NCI-H1105 (cell line): ENCODE measurements at places on chromosomes 11 and 22.

DNA sequence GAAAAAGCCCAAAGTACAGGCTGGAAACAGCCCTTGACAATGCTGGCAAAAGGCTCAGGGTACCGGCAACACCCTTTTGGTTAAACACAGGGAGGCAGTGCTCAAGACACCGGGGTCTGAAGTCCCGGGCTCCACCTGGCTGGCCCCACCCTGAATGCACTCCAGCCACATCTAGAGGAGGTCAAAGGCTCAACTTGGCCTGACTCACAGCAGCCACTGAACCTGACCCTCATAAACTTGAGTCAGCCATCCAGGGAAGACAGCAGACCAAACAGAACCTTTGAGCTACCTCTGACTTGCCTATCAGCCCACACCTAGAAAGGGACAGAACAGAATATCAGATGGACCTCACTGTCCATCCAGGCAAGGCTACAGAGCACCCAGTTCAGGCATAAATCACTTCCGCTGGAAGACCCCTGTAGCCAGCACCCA lies 3.8 kb downstream of the CFL1 start:
- DNase-seq = no peak

DNA sequence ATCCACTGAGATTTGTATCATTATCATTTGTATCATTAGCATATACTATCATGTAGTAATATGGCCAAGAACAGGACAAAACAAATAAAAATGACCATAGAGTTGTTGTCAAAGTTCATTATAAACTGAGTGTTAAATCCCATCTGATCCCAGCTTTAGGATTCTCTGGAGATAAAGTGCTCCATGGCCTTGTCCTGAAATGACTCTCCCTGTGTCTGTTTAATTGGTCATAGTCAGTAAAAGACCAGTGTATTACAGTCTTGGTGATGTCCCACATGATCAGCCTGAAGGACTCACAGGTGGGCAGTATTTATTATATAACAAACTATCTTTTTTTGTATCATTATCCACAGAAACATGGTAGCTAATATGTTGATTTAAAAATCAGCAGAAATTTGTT lies 361.6 kb downstream of the TMEM135 start:
- no peak for DNase-seq

DNA sequence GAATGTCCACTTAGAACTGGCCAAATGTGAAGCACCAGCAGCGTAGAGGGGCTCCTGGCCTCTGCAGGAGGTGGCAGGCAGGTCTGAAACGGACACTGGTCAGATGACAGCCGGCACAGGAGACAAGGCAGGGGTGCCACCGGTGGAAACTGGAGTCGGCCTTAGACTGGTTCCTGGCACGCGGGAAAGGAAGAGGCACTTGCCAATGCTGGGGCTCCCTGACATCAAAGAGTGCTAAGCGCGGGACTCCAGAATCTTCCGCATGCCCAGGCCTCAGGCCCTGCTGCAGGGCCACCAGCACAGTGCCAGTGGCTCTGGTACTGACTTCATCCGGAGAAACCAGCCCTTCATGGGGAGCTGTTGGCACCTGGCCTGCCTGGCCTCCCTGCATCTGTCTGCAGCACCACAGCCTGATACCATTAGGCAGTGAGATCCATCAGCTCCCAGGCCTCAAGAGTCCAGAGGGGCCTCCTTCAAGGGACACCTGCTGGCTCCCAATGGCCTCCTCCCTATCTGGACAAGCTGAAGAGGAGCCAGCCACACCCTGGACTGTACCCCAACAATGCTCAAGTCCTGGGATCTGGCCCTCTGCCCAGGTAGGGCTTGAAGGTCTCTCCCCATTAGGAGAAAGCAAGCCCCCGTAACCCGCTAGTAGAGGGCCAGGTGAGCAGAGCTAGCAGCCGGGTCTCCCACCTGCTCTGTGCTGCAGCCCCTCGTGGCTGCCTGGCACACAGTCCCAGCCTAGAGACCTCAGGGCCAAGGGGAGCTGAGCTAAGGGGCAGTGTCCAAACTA lies 29.7 kb upstream of the GNB1L start:
- DNase-seq = no peak

DNA sequence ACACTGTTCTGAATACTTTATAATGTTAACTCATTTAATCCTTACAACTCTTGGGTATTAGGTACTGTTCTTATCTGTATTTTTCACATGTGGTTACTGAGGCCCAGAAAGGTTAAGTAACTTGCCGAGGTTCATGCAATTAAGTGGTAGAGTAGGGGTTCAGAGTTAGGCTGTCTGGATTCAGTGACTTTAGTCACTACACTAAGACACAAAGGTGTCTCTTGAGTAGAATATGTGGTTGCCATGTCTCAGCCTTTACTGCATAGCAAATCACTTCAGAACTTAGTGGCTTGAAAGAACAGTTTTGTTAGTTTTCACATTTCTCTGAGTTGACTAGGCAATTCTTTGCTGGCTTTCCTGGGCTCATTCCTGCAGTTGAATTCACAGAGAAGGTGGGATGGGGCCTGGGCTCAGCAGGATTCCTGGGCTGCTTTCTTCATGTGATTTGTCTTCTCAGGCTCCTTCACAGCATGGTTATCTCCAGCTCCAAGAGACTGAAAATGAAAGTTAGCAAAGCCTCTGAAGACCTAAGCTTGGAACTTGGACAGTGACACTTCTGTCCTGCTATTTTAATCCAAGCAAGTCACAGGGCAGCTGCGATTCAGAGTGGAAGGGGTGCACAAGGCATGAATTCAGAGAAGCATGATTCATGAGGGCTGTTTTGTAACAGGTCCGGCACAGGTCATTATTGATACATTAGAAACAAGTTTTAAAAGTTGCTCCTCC lies 68.3 kb downstream of the SPECC1L start:
- no peak for DNase-seq

- no peak for DNase-seq
Observed at GRCh38 chr11:13111813-13112130, 102.7 kb downstream of the RASSF10 start.

DNA sequence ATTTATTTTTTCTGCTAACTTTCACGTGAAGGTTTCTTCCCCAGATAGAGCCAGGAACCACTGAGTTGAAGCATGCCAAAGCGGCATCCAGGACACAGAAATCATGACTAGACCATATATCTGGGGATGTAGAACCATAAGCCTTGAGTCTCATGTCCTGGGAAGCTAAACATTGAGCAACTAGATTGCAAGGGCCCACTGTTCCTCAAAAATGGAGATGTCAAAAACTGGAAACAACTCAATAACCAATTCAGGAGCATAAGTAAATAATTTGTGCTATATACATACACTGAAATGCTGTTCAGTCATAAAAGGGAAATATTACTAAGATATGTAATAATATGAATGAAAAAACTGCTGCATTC lies 29.0 kb upstream of the CARD16 start:
- no peak for DNase-seq

DNA sequence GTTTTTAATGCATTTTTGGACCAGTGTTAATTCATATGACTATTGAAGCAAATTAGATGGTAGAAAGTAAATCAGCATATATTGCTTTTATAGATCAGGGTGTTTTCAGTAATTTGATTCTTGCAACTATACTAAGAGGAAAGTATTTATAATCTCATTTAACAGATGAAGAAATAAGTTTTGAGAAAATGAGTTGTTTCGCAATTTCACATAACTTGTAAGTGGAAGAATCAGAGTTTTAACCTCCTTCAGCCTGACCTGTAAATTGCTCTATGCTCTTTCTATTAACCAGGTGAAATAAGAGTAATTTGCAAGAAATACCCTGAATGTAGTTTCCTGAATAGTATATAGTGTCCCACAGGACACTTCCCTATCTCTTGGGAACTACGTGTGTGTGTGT lies 1106.8 kb upstream of the RAG2 start:
- DNase-seq = no peak

GRCh38 chr22:45997077-45997776 lies 20.3 kb upstream of the WNT7B start:
- peak; percentile 45 for DNase-seq

DNA sequence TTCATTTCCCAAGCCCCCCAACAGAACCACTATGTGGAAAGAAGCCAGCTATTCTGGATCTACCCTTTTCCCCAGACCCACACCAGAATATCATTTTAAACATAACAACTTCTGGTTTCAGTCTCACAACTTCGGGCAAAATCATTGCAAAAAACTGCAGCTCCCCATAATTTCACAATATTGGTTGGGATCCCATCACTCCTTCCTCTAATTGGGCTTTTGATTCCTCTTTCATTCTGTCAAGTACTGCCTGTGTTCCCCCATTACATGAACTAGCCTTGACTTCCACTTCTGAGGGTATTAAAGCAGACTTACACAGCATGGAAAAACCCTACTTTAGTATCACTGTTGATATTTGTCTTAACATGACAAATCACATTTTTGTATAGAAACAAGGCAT lies 4.1 kb upstream of the APOL3 start:
- no peak for DNase-seq

DNA sequence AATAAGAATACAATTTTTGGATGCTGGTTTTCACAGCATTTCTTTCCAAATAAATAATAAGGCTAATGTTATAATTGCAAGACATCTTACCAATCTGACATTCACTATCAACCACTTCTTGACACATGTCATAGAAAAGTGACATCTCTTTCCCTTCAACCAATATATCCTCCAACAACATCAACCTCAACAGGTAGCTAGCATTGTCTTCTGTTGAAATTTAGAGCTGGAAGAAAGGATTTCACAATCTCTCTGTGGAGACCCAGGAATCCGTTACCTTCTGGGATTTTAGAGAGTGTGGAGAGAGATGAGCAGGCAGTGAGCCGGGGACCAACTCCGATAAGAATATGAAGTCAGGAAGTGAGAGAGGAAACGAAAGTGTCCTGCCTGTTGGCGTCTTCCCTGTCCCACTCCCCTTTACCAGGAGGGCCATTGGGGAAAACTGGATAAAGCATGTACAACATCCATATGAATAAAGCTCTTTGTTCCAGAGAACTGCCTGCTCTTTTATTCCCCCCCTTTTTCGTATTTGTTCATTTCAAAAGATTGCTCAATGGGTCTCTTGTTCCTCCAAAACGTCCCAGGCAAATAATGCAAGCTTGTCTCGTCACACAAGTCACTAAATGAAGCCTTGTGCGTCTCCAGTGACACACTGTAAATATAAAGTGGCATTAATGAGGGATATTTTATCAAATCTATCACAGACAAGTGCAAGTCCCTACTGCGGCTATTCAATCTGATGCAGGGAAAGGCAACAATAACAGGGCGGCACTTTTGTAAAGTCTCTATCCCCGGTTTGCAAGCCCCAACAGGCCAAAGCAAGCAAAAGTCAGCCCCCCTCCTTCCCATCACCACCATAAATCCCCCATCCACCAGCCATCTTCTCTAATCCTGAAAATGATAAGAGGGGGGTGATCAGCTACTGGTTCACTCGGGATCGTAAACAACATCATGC lies 3.4 kb downstream of the CADM1 start:
- DNase-seq = peak; percentile 80

DNA sequence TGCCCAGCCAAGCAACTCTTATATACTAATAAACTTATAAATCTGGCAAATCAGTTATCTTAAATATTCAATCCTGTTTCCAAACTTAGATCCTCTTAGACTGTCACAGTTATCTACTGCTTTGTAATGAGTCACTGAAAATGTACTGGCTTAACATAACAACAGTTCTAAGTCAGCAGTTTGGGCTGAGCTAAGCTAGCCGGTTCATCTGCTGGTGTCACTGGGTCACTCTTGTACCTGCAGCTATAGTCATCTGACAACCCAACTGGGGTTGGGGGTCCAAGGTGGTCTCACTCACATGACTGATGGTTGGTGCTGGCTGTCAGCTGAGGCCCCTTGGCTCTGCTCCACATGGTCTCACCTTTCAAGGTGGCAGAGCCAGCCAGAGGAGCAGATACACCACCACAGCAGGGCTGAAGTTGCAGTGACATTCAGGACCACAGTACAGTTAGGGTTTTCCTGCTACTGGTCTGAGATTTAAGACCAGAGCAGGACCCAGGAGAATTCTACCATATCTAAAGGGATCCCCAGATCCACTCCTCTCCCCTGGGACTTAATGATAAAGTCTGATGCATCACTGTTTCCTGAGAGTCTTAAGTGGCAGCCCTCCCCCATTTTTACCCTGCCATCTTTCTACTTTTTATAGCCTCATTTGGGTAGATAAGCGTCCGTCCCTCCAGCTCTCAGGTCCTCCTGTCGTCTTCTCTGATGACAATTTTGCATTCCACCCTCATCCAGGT lies 7.9 kb upstream of the MACROD1 start:
- DNase-seq = no peak

- no peak for DNase-seq
Observed at GRCh38 chr11:106305458-106305857, 228.0 kb downstream of the AASDHPPT start.

DNA sequence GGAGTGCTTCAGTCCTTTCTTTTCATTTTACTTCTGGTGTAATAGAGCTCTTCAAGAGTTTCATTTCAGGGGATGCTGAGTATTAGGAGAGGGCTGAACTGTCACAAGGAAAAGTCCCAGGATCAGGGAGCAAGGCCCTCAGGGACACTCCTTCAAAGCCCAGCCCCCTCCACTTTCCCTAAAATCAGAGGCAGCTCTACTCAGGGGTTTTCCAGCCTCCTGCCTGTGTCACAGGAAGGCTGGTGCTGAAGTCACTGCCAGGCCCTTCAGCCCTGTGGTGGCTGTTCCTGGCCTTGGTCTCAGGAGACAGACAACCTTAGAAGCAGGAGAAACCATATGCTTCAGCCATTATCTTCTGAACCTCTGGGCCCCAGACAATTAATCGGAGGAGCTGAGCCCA lies 36.4 kb upstream of the KIRREL3 start:
- DNase-seq = no peak

GRCh38 chr11:11935536-11935935 lies 72.9 kb downstream of the DKK3 start:
- no peak for DNase-seq

- DNase-seq = no peak
Observed at GRCh38 chr11:77020734-77021133, 13.5 kb upstream of the B3GNT6 start.

- no peak for DNase-seq
Observed at GRCh38 chr11:101034076-101034475, 95.5 kb downstream of the PGR start.

GRCh38 chr11:134751031-134751585 lies 339.1 kb upstream of the B3GAT1 start:
- no peak for DNase-seq

- peak; percentile 33 for DNase-seq
Observed at GRCh38 chr11:62805961-62806441, 761 bp upstream of the NXF1 start.

GRCh38 chr22:37166675-37167066 lies 17.0 kb upstream of the IL2RB start:
- DNase-seq = peak; percentile 35

GRCh38 chr11:2576549-2576948 lies 123.2 kb downstream of the KCNQ1OT1 start:
- no peak for DNase-seq

GRCh38 chr22:27204280-27204679 lies 546.9 kb downstream of the MIAT start:
- DNase-seq = no peak

- peak; percentile 54 for DNase-seq
Observed at GRCh38 chr22:46058091-46058420, 81.1 kb upstream of the WNT7B start.
